Fibroblast of skin of abdomen (primary cell): ENCODE measurements at places on chromosomes 11 and 22.

DNA sequence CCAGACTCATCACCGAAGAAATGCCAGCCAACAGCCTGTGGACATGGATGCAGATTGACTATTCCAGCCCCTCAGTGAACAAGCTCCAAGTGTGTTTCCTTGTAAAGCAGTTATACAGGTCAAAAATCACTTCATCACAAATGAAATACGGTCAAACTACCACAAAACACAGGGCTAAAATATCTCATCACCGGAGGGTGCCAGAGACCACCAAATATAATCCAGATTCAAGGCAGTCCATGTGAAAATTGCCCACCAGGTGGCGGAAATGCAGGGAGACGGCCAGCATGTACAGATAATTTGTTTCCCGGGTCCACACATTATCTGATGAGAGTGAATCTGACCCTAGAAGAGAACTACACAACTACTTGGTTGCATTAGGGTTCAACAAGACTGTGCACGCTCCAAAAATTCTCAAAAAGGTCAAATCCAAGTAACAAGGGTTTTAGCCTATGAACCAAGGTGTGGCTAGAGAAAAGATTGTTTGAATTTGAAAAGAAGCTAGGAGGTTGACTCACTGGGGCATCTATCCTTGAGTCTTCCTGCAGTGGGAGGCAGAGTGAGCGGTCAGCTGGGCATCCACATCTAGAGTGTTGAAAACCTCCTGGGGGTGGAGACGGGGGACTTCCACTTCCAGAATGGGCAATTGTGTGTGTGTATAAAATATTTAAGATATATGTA is 71.7 kb downstream of the IGLL5 start:
- DNase-seq, result peak; percentile 66

- peak; percentile 97 for DNase-seq
Measured at GRCh38 chr11:86740628-86741483, 59.5 kb upstream of the PRSS23 start.

DNA sequence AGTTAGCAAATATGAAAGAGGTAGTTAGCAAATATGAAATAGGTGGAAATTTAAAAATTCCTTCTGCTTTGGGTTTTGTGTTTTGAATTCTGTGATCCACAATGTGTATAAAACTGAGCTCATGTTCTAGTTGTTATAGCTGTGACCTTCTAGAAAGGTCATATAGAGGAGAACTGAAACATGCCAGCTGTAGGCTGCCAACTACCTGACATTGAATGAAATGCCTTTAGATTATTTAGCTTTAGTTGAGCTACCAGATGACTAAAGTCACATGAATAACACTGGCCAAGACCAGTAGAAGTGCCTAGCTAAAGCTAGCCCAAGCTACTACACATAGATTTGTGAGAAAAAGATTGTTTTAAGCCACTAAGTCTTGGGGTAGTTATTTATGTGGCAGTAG is 5.8 kb upstream of the TCN1 start:
- DNase-seq, result no peak

DNA sequence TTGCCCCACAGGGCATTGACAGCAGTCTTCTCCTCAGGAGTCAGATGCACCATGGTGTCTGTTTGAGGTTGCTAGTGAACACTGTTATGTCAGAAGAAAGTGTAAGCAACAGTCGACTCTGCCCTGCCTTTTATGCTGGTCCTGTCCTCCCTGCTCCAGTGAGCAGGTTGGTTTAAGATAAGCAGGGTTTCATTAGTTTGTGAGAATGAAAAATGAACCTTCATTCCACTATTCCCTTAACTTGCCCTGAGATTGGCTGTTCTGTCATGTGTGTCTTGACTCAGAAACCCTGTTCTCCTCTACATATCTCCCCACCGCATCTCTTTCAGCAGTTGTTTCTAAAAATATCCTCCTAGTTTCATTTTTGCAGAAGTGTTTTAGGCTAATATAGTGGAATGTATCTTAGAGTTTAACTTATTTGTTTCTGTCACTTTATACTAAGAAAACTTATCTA is at the start of gene HBD:
Gene HBD, minus strand, starts transcription at position 103 of the 454 bp plus-strand sequence. Its CDS starts 50 bp downstream, at position 53.
- DNase-seq, result peak; percentile 5

- DNase-seq, result no peak
Measured at GRCh38 chr11:73205661-73206343, 12.3 kb upstream of the P2RY2 start.

DNA sequence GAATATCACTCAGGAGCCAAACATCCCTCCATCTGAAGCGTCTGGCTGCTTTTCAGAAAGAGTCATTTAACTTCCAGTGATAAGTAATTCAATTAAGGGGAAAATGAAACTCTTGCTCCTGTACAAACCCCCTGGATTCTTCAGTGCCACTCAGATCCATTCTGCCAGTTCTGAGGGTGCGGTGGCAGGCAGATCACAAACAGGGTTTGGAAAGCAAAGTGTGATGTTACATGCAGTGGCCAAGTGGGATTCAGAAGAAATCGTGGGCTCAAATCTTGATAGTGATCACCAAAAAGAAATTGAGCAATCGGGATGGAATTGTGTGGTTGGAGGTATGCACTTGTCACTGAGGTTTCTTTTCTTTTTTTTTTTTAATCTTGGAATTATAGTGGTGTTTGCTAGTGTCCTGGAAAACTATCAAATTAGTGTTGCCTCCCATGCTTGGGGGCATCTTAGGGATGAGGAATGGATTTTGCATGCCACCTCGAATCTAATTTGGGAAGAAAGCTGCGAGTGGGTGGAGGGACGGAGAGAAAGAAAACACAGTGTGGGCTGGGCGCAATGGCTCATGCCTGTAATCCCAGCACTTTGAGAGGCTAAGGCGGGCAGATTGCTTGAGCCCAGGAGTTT is 22.5 kb upstream of the RTL6 start:
- no peak for DNase-seq

- DNase-seq, result peak; percentile 4
Measured at GRCh38 chr11:94315664-94316063, 11.3 kb downstream of the IZUMO1R start.

DNA sequence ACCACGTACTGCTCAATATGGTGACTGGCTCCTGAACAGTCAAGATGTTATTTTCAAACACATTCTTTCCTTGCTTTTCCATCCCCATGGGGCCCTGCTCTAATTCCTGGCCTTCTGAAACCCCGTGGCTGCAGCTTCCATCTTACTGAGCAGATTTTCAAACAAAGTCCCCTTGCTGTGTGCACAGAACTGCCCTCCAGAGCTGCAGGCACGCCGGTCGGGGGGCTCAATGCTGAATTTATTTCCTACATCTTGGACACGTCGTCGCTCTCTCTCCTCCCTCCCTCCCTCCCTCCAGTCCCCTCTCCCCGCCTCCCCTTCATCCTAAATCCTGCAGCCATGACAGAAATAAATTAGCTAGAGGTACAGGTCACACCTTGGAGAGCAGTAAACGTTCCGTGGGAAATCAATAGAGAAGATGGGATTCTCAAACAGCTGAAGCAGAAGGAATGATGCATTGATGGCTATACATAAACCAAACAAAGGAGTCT is 243.1 kb upstream of the BLID start:
- no peak for DNase-seq

GRCh38 chr11:13462311-13462900 is 616 bp downstream of the BTBD10 start:
- DNase-seq, result peak; percentile 36

DNA sequence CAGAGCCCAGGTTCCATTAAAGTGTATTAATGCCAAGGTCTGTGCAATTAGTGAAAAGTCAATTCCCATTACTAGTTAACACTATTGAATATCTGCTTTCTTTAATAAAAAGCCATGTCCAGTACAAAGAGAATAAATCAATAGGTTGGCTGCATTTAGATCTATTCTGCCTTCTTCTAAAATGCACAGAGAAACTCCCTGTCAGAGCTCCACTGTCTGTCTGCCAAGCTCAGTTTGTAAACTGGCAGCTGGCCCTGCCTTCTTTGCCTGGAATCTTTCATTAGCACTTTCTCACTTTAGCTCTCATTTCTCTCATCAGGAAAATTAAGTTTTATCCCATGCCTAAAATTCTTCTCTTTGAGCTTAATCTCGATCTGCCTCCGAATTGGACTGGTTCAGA is 35.6 kb downstream of the ARL14EP start:
- DNase-seq, result no peak

GRCh38 chr11:107857550-107858216 is 904 bp downstream of the SLC35F2 start:
- peak; percentile 28 for DNase-seq

DNA sequence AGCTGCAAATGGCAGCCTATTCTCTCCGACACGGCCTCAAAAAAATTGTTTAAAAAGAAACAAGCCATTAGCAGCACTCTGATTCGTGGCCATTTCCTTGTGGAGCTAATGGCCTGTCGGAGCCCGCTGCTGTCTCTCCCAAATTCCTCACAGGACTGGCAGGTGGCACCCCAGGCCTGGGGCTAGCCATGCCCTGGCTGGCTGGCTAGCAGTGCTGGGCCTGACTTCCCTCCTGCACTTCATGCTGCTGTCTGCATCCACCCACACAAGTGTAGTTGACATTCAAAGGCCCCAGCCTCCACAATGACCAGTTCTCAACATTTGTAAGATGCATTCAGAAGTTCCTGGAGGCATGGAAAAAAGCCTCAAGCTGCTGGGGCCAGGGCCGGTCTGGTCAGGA is 61.5 kb downstream of the SMCO4 start:
- no peak for DNase-seq

GRCh38 chr11:119928047-119928446 is 199.0 kb upstream of the NECTIN1 start:
- DNase-seq, result no peak

- no peak for DNase-seq
Measured at GRCh38 chr11:114832532-114833125, 154.3 kb downstream of the NXPE2 start.

GRCh38 chr11:129285402-129285786 is 90.3 kb upstream of the BARX2 start:
- DNase-seq, result no peak

- DNase-seq, result no peak
Measured at GRCh38 chr11:133070791-133071190, 461.5 kb downstream of the OPCML start.

GRCh38 chr11:30128269-30128932 is 102.4 kb upstream of the FSHB start:
- peak; percentile 97 for DNase-seq

DNA sequence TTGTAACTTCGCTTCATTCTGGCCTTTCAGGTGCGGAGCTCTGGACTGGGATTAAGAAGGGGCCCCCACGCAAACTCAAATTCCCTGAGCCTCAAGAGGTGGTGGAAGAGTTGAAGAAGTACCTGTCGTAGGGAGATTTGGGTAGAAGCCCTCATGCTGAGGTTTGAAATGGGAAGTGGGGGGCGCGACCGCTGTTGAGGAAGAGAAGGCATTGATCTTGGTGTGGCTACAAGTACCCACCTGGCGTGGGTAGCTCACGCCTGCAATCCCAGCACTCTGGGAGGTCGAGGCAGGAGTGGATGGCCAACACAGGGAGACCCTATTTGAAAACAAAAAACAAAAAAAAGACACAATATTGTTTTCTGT is 779 bp downstream of the SELENOH start:
- no peak for DNase-seq

DNA sequence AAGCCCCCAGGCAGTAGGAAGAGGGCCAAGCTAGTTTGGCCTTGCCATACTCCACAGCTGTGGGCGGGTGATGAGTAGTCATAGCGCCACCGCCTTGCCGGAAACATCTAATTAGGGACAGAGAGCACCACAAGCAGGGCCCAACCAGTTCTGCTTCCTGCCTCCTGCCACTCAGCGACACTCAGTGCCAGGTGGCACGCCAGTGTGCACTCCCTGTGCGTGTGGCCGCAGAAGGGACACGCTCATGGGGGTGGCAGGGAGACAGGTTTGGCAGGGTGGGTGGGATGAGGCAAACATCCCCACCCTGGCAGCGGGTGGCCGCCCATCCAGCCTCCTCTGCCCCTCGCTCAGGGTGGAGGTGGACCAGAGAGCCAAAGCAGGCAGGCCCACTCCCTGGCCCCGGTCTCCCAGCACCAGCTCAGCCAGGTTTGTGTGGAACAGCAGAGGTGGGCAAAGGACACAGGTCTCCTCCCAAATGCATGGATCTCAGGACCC is 4.9 kb downstream of the OVOL1 start:
- no peak for DNase-seq

DNA sequence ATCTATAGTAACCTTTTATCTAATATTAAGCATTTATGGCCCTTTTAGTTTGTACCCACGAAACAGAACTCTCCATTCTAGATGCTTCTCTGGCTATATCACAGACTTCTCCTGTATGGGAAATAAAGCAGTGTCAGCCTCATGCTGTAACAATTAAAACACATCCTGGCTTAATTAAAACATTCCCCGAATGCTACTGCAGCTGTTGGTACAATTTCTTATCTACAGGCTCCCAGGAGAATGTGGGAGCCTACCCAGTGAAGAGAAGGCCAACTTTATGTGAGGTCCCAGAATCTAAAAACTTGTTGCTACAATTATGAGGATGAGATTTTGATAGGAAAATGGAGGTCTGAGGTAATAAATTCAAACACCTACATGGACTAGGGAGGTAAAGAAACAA is 83.8 kb downstream of the MPPED2 start:
- peak; percentile 2 for DNase-seq

DNA sequence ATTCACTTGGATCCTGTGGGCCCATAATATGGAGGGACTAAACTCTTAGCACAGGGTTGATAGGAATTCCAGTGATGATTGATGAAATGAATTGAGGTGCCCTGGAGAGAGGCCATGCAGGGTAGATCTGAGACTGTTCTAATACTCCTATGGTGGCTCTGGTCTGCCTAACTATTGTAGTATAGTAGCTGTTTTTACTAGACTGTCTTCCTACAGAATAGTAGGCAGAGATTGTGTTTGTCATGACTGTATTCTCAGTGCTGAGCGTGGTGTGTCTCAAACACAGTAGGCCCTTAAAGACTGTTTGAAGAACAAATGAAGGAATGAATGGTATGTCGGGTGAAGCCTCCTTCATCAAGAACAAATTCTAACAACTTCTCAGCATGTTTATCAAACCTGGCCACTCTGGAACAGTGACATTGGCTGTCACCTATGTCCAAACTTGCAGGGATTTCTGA is 107.0 kb upstream of the SESN3 start:
- DNase-seq, result no peak

DNA sequence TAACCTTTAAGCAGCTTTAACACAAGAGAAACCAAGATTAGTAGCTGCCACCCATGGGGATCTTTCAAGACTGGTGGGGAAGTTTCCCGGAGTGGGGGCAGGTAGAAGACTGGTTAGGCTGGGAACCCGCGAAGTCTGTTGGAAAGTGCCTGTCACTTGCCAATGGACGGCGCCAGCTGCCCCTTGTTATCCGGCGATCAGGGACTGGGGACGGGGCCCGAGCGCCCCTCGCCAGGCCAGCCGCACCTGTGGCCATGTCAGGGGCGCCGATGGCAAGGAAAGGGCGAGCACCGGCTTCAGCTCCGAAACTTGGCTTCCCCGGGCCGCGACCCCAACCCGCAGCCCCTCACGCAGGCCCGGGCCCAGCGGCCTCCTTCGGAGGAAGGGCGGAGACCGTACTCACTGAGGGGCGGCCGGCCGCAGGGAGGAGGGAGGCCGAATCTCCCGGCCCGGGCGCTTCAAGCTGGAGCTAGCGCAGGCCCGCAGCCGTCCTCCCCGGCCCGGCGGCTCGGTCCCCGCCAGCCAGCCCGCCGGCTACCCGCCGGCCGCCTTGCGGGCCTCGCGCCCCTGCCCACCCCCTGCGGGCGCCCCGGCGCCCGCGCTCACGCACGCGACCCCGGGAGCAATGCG is 539 bp downstream of the EIF4ENIF1 start:
- peak; percentile 16 for DNase-seq

GRCh38 chr11:100675115-100675650 is 11.9 kb upstream of the ARHGAP42 start:
- DNase-seq, result no peak

GRCh38 chr11:14422052-14422813 is 63.2 kb upstream of the RRAS2 start:
- peak; percentile 100 for DNase-seq

- no peak for DNase-seq
Measured at GRCh38 chr11:71119656-71120269, 132.6 kb downstream of the SHANK2 start.

- no peak for DNase-seq
Measured at GRCh38 chr11:10581481-10582019, 13.1 kb upstream of the LYVE1 start.
